SK-N-SH (cell line): ENCODE measurements at places on chromosomes 5 and 9.

GRCh38 chr5:4640795-4641194 is 499.3 kb upstream of the ADAMTS16 start:
- DNase-seq = no peak

GRCh38 chr5:135433681-135434426 is 13.3 kb downstream of the DCANP1 start:
- no peak for DNase-seq

DNA sequence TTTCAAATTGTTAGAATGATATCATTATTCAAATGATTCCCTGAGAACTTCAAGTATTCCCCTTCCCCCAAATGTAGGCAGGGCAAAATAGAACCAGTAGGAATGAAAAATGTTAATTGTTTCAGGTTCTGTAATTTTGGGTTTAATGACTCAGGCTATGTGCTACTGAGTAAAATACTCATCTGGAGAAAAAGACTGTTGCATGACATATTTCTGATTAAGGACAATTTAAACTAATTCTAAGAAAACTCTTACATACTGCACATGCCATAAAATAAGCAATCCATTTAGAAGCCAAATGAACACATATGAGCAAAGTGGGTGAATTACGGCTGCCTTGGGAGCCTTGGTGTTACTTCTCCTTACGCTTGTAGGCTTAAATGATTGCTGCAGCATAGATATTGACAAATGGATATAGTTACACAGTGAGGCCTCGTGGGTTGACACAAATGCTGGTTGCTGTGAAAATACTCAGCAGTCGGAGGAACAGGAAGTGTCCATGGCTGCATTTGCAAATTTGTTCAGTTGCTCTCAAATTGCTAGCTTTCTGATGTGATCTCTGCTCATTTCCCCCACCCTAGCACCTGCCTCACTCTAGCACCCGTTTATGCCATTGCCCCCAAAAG is 174.9 kb upstream of the DMAC1 start:
- DNase-seq = no peak

GRCh38 chr5:119318256-119318894 is 37.4 kb upstream of the TNFAIP8 start:
- DNase-seq = no peak

DNA sequence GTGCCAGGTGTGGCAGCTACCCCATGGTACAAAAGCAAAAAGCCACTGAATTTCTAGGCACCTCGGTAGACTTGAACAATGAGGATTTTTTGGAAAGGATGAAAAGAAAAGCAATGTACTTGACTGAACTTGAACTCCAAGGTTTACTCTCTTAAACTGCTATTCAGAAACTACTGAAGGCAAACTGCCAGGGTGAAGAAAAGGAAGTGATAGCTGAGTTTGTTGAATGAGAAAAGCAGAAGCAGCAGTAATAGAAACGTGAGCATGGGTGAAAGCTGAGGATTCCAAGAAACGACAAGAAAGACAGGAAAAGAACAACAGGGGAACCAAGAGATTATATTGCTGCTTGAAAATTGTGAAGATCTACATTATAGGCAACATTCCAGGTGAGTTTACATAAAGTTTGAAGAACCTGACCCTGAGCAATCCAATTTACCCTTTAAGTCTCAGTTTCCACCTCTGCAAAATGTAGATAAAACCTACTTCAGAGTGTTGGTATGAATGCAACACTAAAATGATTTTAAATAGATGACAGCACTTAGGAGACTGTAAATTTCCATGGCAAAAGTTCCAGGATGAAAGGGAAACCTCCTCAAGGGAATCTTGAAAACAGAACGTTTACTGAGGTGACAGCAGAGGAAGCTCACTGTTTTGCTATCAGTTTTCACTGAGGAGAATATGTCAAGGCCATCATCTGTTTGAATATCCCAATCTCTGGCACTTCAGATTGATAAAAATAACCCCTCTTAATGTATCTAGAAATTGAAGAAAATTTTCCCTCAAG is 245.8 kb downstream of the SPATA31D1 start:
- no peak for DNase-seq

- DNase-seq = no peak
Observed at GRCh38 chr9:97445119-97445701, 33.3 kb downstream of the TDRD7 start.

GRCh38 chr5:146079695-146080373 is 25.5 kb downstream of the PLAC8L1 start:
- DNase-seq = no peak

GRCh38 chr9:106177216-106177615 is 482.9 kb downstream of the TMEM38B start:
- no peak for DNase-seq

DNA sequence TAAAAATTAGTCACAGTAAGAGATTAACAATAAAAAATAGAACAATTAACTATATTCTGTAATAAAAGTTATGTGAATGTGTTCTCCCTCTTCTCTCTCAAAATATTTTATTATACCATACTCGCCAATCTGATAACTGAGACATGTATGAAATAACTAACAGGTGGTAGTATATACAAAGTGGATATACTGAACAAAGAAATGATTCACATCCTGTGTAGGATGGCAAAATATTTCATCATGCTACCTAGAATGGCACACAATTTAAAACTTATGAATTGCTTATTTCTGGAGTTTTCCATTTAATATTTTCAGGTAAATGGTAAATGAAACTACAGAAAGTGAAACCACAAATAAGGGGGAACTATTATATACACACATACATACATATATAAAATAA is 152.5 kb downstream of the RNF180 start:
- DNase-seq = no peak
